Activated T-cell treated with anti-CD3 and anti-CD28 coated beads, Interleukin-2, amount 50 U/mL, for 48 hours (primary cell): ENCODE measurements at places on chromosomes 6 and 20.

DNA sequence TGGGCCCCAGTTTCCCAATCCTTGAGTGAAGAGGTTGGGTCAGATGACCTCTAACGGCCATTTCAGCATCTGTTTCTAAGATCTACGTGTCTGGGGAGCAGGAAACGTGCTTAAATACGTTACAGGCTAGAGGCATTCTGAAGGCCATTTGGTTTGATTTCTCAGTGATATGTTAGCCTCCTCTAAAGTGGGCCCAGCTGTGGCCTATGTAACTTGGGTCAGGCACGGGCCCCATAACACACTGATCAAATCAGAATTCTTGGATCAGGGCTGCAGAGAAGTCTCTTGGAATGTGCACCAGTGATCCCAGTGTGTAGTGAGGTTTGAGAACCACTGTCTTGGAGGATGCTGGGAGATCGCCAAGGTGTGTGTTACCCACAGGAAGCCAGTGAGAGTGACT is 36.1 kb upstream of the TGM3 start:
- DNase-seq: no peak

GRCh38 chr6:145865175-145865574 is 50.6 kb upstream of the FBXO30 start:
- no peak for DNase-seq

DNA sequence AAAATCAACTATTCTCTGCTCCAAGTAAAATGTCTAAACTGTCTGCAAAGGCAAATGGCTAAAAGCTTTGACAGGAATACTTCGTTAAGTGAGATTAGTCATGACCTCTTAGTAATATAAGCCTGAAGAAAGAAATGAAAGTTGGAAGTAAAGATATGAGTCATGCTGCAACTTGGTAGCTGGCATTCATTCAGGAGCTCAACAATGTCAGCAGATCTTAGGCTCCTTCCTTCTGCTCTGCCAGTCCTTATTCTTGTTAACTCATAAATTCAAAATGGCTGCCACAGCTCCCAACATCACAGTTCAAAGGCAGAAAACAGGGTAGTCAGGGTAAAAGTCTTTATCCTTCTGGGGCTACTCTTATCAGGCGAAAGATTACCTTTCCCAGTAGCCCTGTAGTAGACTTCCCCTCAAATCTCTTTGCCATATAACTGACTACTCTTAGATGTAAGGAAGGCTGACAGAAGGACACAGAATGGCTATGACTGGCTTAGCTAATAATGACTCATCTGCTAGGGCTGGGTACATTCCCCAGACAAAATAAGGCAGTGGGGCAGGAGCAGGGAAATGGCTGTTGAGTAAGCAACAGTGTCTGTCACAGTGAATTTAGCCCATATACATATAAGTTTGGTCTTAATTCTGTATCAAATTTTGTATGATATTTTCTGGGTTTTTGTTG is 24.4 kb upstream of the C6orf62 start:
- DNase-seq: peak; percentile 44

DNA sequence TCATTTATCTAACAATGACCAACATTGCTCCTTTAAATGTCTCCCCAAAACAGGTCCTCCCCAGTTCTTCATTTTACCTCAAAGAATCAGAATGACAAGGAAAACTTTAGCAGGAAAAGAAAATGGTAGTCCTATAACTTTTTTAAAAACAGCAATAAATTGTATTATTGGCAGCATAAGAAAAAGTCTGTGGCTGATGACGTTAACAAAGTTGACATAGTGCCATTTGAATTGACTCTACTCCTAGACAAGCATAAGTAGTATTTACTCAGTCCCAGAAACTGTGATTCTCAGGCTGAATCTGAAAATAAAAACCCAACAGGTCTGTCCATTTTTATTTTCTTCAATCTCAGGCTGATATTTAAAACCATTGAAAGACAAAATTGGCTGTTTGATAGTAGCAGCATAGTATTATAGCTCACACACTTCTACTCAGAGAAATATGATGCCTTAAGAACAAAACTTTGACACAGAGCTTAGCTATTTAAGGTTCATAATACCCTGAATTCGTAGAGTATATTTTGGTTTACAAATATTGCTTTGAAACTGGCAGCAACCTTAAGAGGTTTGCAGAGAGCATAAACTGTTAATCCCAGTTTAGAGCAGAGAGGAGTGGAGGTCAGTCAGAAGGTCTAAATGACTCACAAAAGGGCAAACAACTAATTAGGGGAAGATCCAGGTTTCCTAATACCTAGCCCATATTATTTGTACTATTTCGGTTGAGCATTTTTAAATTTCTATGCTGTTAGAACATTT is 35.0 kb upstream of the TENT5A start:
- no peak for DNase-seq

- no peak for DNase-seq
Measured at GRCh38 chr20:64006902-64007301, 26.0 kb downstream of the PRPF6 start.

GRCh38 chr6:105209950-105210706 is 30.3 kb upstream of the POPDC3 start:
- DNase-seq: no peak

GRCh38 chr20:52102559-52102958 is 89.0 kb downstream of the ZFP64 start:
- no peak for DNase-seq

DNA sequence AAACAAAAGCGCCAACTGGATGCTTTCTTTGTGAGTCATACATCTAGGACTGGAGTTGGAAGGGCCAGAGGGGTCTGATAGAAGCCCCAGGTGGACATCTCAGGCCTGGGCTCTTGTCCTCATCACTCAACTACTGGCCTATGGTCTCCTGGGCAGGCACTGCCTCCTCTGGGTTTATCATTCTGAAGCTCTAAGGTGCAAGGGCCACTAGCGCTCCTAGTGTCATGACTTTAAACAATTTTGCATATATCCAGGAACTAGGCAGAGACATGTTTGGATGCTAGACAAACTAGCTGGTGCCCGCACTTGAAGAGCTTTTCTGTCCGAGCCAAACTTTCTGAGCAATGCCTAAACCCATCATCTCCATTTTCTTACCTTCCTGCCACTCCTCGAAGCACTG is 72.3 kb downstream of the CD164 start:
- no peak for DNase-seq

- DNase-seq: no peak
Measured at GRCh38 chr6:168078943-168079405, at the start of gene FRMD1. FRMD1 (minus strand) TSS chr6:168079212; CDS start chr6:168079094, 118 bp downstream.

- no peak for DNase-seq
Measured at GRCh38 chr20:25738198-25738597, 41.5 kb upstream of the ZNF337 start.

GRCh38 chr20:62423326-62423706 is 4.0 kb downstream of the RBBP8NL start:
- DNase-seq: no peak

DNA sequence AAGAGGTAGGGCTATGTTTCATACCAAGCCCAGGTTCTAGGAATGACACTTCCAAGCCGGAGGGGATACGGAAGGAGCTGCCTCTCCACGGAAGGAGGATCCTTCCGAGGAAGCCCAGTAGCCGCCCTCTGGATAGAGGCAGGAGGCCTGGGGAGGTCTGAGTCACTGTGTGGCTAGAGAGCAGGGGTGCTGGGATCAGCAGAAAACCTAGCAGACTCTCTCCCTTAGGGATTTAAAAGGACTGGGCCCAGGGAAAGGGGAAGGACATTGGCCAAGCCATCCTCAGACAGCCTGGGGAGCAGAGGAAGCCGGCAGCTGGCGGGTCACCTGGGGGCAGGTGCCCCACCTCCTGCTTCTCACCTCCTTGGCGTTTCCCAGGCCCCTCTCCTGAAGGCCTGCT is 36.6 kb upstream of the NFATC2 start:
- DNase-seq: no peak

- no peak for DNase-seq
Measured at GRCh38 chr20:2307136-2307535, 11.3 kb downstream of the TGM3 start.

DNA sequence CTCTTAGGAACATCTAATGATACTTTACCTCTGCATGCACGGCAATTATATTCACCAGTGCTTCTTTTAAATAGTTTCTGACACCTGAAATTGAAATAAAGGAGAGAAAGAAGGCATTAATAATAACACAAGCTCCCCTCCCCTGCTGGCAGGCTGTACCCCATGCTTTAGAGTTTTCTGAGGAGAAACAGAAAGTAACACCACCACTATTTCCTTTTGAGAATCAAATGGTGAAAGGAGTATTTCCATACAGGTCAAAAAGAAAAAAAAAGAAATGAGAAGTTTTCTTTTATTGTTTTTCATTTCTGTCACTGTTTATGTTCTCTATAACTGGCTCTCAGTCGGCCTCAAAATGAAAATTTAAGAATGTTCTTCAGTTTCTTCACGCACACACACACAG is 108.1 kb downstream of the IRF4 start:
- DNase-seq: no peak

GRCh38 chr6:127880429-127880828 is 20.4 kb downstream of the THEMIS start:
- no peak for DNase-seq

DNA sequence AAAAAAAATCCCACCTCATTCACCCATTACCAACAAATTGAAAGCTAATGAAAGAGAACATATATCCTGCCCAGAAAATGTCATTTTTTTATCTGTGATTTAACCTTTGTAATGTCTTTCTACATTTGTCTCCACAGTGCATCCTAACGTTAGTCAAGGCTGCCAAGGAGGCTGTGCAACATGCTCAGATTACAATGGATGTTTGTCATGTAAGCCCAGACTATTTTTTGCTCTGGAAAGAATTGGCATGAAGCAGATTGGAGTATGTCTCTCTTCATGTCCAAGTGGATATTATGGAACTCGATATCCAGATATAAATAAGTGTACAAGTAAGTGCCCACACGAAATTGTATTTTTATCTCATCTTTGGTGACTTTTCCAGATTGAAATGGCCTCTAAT is 30.0 kb downstream of the RSPO3 start:
- no peak for DNase-seq

- DNase-seq: no peak
Measured at GRCh38 chr6:158322724-158323560, 10.7 kb downstream of the TULP4 start.

- no peak for DNase-seq
Measured at GRCh38 chr6:157126183-157127098, 196.9 kb downstream of the TMEM242 start.

GRCh38 chr6:159931112-159931511 is 37.8 kb upstream of the IGF2R start:
- peak; percentile 43 for DNase-seq

DNA sequence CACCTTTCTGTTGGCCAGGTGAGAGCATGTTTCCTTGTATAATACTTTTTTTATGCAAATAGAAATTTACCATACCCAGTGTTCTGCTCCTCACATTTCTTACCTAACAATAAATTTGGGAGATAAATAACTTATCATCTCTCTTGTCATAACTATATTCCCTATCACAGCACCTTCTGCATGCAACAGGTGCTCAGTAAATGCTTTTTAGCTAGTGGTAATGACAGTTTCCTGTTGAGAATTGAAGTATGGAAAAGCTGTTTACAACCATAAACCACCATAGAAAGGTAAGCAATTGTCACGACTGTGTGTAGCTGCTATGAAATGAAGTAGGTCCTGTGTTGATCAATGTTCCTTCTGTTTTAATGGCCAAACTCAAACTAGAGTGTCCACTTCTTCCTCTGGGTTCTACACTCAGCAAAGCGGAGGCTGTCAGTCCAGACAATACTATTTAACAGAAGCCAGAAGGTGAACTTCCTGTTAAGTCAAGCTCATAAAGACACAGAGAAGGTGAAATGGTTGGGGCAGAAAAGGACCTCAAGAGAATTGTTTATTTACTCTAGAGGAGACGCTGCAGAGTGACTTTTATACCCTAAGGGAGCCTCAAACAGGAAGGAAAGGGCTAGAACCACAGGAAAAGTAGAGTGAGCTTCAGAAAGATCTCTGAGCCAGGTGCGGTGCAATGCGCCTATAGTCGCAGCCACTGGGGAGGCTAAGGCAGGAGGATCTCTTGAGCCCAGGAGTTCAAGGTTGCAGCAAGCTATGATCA is 84.0 kb upstream of the SLC22A16 start:
- no peak for DNase-seq

DNA sequence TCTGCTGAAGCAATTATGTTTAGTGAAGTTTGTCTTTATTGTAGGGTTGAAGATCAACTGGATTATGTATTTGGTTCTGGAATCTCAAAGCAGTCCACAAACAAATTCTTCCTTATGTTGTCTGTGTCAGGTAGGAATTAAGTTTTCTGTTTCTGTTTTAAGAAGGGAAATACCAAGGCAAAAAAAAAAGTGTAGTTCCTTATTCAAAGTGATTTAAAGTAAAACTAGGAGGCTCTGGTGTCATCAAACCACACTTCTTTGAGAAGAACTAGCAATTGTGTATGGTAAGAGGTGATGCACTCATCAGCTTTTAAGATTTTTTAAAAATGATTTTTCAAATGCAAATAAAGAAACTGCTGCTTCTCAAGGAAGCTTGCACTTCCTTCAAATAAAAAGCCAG is 1.9 kb downstream of the FAM135A start:
- DNase-seq: no peak

- DNase-seq: no peak
Measured at GRCh38 chr6:3745566-3746118, 5.9 kb downstream of the PXDC1 start.

DNA sequence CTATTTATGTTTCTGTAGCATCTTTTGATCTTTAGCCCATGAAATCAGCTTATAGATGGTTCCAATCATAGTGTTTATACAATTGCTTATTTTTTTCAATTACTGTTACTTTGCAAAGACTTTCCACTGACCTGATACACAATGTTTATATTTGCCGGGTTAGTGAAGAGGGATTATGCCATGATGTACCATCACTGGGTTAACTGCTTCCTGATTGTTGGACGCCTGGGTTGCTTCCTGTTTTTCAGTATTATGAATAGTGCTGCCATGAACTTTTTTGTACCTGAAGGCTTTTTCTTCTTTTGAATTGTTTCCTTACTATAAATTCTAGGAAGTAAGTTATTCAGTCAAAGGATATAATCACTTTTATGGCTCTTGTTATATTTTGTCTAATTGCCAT is 6.9 kb downstream of the MANBAL start:
- no peak for DNase-seq

DNA sequence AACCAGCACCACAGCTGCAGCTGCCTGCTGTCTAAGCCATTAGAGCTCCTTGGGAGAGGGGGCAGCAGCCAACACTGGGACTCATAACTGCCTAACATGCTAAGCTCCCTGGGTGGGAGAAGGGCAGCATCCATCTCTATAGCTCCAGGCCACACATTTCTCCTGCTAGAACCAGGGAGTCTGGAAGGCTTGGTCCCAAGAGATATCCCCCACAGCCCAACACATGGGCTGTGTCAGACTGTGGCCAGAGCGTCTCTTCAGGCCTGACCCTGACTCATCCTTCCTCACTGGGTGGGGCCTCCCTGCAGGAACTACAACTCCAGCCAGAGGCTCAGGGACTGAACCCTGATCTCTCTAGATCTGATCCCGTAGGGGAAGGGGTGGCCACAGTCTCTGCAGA is 411.1 kb downstream of the HDGFL1 start:
- DNase-seq: no peak

DNA sequence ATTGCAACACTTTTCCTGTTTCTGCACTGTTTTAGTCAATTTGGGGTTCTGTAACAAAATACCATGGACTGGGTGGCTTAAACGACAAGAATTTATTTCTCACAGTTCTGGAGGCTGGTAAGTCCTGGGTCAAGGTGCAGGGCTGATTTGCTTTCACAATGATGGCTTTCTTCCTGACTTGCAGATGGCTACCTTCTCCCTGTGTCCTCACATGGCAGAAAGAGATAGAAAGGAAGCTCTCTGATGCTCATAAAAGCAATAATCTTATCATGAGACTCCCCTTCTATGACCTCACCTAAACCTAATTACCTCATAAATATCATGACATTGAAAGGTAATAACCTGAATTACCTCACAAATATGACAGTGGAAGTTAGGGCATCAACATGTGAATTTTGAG is 511.5 kb upstream of the CITED2 start:
- no peak for DNase-seq
